ENCODE measurements at places on chromosomes 12 and 14.

DNA sequence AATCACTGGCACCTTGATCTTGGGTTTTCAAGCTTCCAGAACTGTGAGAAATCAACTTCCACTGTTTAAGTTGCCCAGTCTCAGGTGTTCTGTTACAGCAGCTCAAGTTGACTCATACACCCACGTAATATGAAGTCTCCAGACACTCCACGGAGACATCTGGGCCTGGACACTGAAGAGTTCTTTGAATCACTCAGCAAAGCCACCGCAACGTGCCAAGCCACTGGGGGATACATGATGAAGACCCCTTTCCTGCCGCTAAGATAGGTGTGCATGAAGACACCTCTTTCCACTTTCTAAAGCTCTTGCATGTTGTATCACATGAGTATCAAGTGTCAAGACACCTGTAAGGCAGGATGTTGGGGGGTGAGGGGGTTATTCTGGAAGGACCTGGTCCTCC is 311.7 kb upstream of the RTL1 start:
- DNase-seq, result no peak

GRCh38 chr12:116313194-116313927 is 35.9 kb upstream of the MED13L start:
- DNase-seq, result no peak

DNA sequence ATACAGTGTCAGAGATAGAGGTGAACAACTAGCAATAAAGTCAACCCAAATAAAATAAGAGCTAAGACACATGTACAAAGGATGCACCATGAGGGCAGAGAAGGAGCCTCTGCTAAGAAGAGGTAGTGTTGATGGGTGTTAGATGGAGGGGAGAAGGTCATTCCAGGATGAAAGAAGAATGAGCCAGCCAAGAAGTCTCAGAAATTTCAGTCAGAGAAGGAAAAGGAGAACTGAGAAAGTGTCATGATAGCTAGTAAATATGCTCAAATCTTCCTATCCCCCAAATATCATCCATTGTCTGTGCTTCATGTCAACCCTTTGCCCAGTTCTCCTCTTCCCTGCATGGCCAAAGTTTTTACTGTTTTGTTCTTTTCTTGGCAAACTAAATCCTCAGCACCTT is 225.2 kb upstream of the BTG1 start:
- DNase-seq, result no peak

DNA sequence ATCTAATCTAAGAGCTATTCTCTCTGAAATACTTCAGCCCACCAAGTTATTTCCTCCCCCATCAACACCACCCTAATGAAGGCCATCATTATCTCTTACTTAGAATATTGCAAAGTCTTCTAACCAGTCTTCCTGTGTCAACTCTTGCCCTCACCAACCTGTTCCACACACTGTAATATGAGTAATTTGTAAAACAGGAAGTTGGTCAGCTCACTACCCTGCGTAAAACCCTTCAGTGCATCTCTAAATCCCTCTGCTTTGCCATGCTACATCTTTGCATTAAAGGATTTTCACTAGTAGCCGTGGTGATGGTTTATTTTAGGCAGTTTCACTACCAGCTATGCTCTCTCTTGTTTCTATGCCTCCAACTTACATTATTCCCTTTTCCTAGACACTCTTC is 70.0 kb downstream of the KIF21A start:
- DNase-seq, result no peak

DNA sequence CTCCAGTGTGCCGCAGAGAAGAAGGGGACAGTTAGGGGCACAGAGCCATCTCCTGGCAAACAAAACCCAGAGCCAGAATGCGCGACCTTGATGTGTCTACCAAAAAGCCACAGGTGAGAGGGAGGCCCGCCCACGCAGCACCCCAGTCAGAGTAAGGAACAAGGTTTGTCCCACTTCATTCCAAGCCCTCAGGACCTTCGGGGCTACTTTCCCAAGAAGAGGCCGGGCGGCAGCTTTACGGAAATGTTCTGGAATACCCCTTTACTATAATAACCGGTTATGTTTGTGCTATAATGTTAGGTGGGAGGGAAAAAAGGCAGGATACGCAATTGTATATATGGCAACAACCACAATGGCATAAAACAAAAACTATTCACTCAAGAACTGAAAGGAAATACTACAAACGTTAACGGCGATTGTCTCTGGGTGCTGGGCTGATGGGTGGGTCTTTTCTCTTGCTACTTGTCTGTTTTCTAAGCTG is 12.3 kb downstream of the CCDC88C start:
- DNase-seq, result no peak

GRCh38 chr12:125351788-125352187 is 286.6 kb downstream of the AACS start:
- DNase-seq, result no peak

- no peak for DNase-seq
These were observed 1.4 kb downstream of the NTF3 start for GRCh38 chr12:5433081-5433844.

GRCh38 chr12:117321572-117321971 is 39.9 kb downstream of the NOS1 start:
- no peak for DNase-seq

- no peak for DNase-seq
These were observed 623 bp upstream of the TSPAN8 start for GRCh38 chr12:71158361-71158882.

DNA sequence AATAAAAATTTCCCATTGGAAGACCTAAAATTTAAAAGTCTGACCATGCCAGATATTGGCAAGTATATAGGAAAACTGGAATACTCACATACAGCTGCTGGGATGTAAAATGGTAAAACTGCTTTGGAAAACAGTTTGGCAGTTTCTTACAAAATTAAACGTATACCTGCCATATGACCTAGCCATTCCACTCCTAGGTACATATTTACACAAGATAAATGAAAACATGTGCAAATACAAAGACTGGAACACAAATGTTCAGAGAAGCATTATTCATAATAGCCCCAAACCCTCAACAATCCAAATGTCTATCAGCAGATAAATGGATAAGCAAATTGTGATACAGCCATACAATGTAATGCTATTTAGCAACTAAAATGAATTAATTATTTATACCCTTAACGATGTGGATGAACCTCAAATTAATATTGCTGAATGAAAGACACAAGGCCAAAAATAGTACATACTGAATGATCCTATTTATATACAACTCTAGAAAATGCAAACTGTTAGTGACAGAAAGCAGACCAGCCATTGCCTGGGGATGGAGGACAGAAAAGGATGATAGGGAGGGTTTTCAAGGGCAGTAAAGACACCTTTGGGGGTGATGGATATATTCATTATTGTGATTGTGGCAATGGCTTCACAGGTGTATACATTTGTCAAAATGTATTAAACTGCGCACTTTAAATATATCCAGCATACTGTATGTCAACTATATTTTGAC is 21.3 kb upstream of the TCP11L2 start:
- DNase-seq, result no peak

DNA sequence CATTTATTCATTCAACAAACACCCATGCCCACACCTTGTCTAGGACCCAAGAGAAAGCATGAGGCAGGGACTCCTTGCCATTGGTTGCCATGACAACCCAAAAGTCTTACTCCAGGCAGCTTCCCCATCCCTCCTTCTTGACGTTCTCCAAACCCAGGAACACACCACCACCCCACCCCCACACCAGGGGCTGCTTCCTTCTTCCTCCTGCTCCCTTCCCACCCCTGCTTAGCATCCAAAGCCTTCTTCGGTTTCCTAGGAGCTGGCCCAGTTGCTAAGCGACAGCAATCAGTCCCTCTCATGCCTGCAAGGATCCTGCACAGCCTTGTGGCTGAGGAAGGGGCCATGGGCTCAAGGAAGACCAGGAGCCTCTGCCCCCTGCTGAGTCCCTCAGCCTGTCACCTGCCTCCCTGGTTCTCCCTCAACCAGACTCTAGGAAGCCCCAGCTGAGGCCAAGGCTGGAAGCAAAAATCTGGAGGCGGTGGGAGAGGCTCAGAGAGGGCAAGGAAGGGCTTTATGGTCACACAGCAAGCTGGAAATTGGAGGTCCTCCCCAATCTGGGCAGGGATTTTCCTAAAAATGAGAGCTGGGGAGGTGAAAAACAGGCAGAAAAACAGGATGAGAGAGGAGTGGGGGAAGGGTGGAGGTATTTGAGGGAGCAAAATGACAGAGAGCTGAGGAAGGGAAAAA is 15.4 kb downstream of the RASAL1 start:
- no peak for DNase-seq

- no peak for DNase-seq
These were observed 30.3 kb downstream of the NFKBIA start for GRCh38 chr14:35374263-35374712.

DNA sequence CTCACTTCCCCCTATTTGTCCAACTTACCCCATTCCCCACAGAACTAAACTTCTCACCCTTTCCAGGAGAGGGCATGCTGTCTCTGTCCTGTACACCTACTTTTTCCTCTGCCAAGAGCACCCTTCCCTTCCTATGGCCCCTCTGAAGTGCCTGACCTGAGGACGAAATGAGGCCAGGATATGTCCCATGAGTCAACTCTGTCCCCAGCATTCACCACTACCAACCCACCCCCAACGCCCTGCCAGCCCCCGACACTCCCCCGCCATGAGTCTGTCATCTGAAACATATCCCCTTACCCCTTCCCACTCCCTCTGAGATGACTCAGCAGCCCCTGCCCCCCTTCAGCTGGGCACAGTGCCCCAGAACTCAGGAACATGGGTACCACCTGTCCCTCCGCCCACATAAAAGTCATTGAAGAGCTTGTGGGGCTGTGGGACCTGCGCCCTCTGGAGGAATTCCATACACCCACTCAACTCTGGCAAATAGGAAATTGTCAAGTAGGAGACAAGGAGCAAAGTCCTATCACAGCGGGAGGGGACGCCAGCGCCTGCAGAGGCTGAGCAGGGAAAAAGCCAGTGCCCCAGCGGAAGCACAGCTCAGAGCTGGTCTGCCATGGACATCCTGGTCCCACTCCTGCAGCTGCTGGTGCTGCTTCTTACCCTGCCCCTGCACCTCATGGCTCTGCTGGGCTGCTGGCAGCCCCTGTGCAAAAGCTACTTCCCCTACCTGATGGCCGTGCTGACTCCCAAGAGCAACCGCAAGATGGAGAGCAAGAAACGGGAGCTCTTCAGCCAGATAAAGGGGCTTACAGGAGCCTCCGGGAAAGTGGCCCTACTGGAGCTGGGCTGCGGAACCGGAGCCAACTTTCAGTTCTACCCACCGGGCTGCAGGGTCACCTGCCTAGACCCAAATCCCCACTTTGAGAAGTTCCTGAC is 26.3 kb downstream of the ITGA7 start:
- no peak for DNase-seq

- DNase-seq, result no peak
These were observed 149.0 kb downstream of the TGFB3 start for GRCh38 chr14:75832621-75833297.

DNA sequence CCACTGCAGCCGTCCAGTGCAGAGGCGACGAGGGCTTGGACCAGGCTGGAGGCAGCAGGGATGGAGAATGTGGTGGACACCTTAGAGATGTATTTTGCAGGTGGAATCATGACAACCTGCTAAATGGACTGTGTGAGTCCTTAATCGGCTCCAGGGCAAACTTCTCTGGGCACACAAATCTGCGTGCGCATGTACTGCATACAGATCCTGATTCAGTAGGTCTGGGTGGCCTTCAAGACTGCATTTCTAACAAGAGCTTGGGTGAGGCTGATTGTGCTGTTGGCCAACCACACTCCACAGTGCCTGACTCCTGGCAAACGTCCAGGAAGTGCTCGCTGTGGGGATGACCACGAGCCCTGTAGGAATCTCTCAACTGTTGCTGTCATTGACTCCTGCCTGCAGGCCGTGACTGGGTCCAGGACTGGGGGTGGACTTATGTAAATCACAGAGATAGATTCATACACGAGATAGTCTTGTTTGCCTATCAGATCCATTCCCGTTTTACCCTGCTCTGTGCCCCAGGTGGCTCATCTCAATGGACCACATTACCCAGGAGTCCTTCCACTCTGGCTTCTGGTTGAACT is 27.2 kb downstream of the JDP2 start:
- DNase-seq, result no peak

- no peak for DNase-seq
These were observed 185.4 kb downstream of the TMTC2 start for GRCh38 chr12:82872088-82872487.

DNA sequence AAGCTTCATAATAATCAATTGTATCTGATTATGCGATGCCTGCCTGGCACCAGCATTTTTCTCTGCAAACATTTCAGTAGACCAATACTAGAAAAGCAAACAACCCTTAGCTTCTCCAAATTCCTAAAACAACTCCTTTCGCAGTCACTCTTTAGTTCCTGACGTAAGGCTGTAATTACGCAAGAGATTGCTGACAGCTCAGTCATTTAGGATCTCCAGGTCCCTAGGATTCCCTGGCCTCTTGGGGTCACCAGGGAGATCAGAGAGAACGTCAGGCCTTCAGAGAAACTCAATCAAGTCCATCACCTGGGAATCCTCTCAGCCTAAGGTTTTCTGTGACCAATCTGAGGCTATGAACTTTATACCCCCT is 390.6 kb downstream of the PAWR start:
- DNase-seq, result no peak

- no peak for DNase-seq
These were observed 118.9 kb downstream of the STAB2 start for GRCh38 chr12:103705927-103706326.

DNA sequence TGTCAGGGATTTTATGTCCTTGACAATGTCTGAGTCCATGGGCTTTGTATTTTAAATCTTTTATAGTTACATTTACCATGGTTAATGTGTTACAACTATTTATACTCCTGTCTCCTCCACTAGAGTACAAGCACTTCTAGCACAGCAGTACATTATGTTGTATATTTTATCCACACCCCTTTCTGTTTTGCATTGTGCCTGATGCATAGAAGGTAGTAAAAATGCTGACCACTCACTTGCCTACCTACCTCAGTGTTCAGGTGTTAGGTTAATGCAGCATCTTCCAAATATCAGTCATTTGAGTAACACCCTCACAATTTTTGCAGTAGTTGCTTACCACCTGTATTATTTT is 31.1 kb upstream of the SLC38A2 start:
- no peak for DNase-seq

Data from activated CD4-positive, alpha-beta T cell treated with anti-CD3 and anti-CD28 coated beads, Interleukin-2, amount 50 U/mL, for 24 hours (primary cell).